ENCODE measurements at places on chromosomes 6 and 20.

GRCh38 chr6:167807756-167808155 is 19.0 kb upstream of the AFDN start:
- DNase-seq: no peak

DNA sequence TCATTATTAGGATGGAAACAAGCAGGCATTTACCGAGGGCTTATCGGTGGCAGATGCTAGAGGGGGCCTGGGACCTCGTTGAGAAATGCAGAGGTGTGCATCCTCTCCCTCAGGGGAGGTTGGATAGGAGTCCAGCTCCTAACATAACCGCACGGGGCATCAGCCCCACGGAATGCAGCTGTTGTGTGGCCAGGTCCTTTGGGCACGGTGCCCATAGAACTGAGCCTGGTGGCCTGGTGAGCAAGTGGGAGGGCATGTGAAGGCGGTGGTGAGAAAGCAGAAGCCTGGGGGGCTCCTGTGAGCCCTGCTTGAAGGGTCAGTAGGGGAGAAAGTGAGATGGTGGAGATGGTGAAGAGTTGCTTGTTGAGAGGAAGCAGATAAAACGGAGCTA is 143.7 kb downstream of the CDH26 start:
- no peak for DNase-seq

- peak; percentile 42 for DNase-seq
These were observed 2.6 kb downstream of the TAGAP start for GRCh38 chr6:159042003-159042825.

- DNase-seq: peak; percentile 89
These were observed 121.4 kb downstream of the KIF13A start for GRCh38 chr6:17865798-17866725.

DNA sequence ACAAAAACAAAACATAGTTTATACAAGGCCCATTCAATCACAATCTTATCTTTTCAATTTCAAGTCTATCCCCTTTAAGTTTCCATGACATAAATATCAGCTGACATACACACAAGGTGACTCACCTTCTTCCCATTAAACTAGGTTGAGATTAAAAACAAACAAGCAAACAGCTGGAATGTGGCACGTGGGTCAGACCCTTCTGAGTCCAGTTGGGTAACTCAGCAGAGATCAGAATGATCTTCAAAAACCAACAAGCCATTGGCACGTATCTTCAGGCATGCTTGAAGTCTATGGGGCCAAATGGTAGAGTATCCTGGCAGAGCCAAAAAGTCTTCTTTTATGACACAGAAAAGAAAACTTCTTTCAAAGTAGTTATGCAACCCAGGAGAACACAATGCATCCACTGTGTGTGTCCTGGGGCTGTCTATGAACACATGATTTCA is 603.5 kb upstream of the CITED2 start:
- DNase-seq: peak; percentile 47

GRCh38 chr6:123089226-123089625 is 93.2 kb downstream of the CLVS2 start:
- no peak for DNase-seq

DNA sequence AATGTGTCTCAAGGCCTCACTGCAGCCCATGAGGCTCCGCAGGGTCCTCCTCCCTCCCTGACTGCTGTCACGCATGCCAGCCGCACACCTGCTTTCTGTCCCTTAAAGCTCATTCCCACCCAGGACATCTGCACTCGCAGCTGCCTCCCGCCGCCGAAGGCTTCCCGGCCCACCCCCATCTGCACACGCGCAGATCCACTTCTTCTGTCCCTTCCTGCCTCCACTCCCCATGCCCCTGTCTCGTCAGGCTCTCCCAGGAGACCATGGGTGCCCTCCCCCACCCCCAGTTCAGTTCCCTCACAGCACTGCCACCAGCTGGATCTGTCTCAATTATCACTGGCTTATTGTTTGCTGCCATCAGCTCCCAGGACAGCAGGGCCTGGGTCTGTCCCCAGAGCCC is 63.0 kb downstream of the RIPOR3 start:
- DNase-seq: no peak

DNA sequence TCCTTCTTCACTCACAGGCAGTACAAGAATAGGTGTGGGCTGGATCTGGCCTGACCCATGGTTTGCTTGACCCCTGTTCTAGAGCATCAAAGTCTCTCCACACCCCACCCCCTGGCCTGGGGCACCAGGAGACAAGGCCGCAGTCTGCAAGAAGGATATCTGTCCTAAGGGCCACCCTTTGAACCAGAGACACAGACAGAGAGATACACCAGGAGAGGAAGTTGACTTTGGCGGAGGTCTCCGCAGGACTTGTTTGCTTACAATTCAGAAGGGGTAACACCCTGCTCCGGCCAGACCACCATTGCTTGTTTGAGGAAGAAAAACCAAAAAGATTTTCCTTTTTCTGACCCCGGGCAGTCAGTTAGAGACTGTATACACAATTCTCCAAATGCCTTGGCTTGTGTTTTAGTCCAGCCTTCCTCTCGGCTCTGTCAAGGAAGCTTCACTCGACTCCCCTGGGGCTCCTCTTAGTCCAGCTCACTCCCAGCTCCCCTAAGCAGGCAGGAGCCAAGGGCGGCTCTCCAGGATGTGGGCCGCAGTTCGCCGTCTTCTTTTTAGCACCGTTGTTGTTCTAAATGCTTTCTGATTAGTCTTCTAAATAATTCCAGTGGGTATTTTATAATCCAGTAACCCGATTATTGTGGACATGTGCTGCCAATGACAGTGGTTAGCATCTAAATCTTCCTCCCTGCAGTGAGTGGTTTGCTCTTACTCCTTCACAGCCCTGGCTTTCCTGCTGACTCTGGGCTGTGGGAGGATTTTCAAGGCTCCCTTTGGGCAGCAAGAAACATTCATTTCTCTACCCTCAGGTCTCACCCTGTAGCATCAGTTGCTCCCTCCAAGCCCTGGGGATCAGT is 58.6 kb upstream of the MRPS10 start:
- DNase-seq: no peak

- DNase-seq: peak; percentile 89
These were observed 4.7 kb upstream of the MRGBP start for GRCh38 chr20:62791301-62792181.

GRCh38 chr6:16969699-16970655 is 131.9 kb upstream of the STMND1 start:
- no peak for DNase-seq

DNA sequence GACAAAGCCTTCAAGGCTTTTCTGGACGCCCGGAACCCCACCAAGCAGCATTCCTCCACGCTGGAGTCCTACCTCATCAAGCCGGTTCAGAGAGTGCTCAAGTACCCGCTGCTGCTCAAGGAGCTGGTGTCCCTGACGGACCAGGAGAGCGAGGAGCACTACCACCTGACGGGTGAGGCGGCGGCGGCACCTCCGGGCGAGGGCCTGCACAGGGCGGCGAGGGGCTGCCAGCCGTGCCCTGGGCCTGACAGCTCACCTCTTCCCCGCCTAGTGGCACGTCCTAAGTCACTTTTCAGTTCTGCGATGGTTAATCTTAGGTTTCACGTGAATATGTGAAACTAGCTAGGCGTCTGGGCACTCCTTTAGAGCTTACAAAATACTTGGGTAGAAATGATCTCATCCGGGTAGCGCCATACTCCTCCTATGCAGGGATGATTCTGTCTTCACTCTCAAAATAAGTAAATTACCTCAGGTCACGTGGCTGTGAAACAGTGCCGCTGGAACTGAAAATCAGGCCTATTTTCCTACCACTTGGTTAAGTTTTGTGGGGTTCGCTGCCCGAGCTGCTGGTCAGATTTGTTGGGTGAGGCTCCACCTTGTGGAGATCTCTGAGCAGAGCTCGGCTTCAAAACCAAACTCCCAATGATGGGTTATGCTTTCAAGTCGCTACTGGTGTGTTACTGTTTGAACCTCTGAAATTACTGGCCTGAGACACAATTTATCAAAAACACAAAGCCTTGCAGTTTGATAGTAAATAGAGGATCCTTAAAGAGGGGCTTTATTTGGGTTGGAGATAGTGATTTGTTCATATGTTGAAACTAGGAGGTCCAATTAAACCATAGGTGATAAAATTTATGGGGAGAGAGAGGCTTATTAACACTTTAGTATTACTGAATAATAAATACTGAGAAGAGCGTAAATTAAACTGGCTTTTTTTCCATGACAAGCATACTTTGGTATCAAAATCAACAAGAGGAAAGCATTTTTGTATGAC is 15.5 kb upstream of the CLDN20 start:
- DNase-seq: peak; percentile 70

GRCh38 chr6:40825102-40825501 is 213.9 kb downstream of the UNC5CL start:
- no peak for DNase-seq

- no peak for DNase-seq
These were observed 580.4 kb downstream of the EYS start for GRCh38 chr6:65126667-65127066.

GRCh38 chr6:105428342-105428957 is 25.6 kb upstream of the PREP start:
- DNase-seq: peak; percentile 39

- DNase-seq: no peak
These were observed 198.0 kb downstream of the TSHZ2 start for GRCh38 chr20:53170196-53170595.

GRCh38 chr6:105797286-105797979 is 288.7 kb upstream of the PRDM1 start:
- no peak for DNase-seq

GRCh38 chr6:95576218-95576997 is 927 bp upstream of the MANEA start:
- no peak for DNase-seq

DNA sequence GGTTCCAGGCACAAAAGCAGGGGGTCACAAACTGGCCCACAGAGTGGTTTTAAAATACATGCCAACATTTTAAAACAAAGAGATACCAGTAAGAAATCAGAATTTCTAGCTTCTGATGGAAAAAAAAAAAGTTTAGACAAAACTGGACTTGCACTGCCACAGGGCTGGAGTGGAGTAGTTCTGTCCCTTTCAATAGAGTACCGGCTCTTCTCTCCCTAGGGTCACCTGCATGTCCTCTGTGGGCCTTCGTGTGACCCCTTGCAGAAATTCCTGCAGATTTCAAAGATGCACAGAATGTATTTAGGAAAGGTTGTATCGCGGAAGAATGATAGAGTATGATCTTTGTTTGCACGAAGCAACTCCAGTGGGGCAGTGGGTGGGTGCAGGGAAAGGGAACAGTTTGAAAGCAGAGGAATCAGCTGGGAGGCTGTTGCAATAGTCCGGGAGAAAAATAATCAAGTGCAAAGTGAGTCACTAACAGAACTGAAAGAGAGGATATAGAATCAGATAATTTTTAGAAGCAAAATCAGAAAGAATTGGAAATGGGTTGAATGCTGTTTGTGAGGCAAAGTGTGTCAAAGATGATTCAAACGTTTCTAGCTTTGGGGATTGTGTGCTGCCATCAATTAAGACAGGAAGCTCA is 97.3 kb upstream of the STXBP5 start:
- DNase-seq: peak; percentile 38

DNA sequence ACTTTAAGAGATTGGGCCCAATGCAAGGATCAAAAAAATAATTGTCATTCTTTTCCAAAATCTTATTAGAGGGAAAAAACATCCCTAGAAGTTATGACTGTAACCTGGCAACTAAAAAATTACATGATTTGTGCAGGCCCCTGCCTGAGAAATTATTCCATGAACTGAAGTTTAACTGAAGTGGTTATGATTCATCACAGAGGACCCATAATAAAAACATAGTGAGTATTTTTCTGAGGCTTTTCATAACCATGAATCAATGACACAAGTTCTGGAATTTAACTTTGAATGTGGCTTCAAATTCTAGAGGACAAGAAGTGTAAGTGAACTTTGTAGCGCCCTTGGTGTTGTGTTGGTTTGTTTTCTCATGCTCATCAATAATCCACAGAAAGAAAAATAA is 31.1 kb upstream of the CARMIL1 start:
- DNase-seq: peak; percentile 90

- no peak for DNase-seq
These were observed 11.3 kb downstream of the CST7 start for GRCh38 chr20:24960302-24960801.

DNA sequence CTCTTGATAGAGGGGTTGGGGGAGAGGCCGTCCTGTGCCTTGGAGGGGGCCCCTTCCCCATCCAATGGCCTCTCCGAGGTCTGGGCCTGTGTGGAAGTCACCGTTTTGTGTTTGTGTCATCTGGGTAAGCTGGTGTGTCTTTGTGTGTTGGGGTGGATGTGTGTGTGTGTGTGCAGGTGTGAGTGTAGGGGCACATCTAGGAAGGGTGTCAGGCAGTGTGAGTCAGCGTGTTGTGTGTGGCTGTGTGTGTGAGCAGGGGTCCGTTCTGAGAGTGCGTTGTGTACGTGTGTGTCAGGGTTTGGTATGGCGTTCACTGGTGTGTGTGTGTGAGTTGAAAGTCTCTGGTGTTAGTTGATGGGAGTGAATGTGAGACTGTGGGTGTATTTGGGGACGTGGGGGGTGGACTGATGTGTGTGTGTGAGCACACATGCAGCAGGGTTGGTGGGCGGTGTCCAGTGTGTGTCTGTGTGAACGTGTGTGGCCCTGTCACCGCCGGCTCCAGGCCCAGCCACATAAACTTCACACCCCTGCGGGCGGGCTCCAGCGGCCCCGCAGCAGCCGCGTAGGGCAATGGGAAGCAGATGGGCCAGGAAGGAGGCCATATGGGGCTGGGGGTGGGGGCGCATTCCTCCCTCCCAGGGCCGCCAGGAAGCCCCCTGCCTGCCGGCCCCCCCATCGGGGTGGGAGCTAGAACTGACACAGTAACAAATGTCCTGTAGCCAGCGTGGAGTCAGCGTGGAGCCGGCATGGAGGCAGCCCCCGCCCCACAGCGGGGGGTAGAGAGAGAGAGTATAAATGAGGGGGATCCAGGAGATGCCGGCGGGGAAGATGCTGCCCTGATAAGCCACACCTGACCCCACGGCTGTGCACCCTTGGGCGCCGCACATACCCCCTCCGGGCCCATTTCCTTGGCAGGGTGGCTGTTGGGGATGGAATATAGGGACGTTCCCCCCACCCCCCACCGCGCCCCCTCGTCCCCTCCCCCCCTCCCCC is 32.1 kb downstream of the SNAI1 start:
- DNase-seq: peak; percentile 73

DNA sequence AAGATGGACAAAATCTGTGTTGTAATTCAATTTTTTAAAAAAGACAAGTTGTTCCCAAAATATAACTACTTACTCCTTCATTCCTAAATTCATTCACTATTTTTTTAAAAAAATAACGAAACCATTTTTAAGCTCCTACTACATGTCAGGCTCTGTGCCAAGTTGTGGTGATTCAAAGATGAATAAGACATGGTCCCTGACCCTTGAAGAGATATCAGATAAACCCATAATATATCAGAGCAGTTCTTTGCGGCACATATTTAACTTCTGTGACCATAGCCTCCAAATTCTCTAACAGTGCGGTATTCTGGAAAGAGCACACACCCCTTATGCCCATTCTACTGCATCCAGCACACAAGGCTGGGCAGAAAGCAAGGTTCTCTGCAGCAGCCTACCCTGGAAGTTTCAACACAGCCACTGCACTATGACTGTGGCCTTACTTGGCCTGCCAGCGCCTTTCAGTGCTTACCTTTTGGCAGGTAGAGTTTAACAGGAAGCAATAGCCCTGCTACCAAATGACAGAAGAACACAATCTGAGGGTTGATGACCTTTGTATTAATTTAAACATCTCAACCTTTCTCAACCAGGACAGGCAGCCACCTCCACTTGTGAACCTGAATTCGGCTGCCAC is 406.5 kb downstream of the BTBD9 start:
- peak; percentile 64 for DNase-seq

GRCh38 chr20:24438331-24438730 is 31.1 kb upstream of the SYNDIG1 start:
- DNase-seq: no peak

Data from fibroblast of skin of right biceps (primary cell).